ENCODE measurements at places on chromosomes 7 and 10.

- DNase-seq: no peak
Measured at GRCh38 chr7:132919771-132920170, 162.1 kb downstream of the CHCHD3 start.

DNA sequence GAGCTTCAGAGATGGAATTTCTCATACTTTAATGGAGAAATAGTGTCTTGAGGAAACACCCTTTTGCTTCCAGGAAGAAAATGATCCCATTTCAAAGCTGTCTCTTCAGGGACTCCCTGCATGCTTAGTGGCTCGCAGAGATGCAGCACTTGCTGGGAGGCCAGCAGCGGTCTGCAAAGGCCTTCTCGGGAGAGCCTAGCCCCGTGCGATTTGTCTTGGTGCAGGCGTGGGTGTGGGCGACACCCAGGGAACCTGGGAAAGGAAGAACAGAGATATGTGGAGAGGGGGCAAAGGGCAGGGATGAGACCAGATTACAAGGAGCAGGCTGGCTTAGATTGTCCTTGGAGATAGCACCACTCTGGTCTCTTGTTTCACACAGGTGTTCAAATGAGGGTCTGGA, 352.3 kb upstream of the PODXL start:
- DNase-seq: no peak

GRCh38 chr7:42125321-42125720, 111.7 kb downstream of the GLI3 start:
- no peak for DNase-seq

DNA sequence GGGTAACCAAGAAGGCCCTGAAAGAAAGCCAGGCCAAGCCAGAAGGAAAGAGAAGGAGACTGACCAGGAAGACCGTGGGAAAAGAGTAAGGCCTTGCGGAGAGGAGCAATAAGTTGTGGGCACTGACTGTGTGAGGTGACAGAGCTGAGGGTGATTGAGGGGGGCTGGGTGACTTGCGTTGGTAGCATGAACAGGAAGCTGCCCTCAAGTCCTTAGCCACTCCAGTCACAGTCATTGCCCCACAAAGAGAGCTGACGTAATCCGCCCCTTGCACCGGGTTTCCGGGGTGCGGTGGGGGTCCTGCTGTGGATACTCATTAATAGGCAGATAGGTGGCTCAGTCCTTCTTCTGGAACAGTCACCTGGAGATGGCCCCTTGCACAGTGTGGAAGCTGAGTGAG, 16.1 kb upstream of the DMBT1 start:
- DNase-seq: no peak

DNA sequence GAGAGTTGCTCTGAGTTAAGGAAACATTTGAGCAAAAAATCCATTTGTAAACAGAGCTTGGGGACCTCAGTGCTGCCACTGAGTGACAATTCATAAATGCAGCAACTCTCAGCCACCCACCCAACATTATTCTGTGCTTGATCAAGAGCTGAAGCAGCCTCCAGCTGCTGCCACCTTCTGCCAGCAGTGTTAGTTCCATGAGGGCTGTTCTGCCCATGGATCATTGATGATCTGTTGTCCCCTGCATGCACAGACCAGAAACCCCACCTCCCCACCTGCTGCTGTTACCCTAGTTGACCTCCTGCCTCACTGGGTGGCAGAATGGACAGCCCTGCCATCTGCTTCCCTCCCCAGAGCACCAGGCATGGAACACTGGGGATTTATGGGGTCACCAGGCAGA, 305.4 kb downstream of the KCNMA1 start:
- no peak for DNase-seq

GRCh38 chr7:157526913-157527634, 190.3 kb downstream of the DNAJB6 start:
- no peak for DNase-seq

GRCh38 chr7:94701555-94701973, 45.6 kb upstream of the SGCE start:
- no peak for DNase-seq

- no peak for DNase-seq
Measured at GRCh38 chr7:93337052-93337451, 104.9 kb downstream of the VPS50 start.
